Right renal pelvis (tissue), 4 donors: ENCODE measurements at places on chromosomes 3 and 15. TPM values are rescaled to one million over a fixed set of nuclear protein-coding genes. Genes with fewer than 3 reads are reported as not detected.

Gene CELSR3
- polyA plus RNA-seq: 1.2 TPM

Gene AADACL2
- not detected for polyA plus RNA-seq

Gene PPP1R14D
- polyA plus RNA-seq: 0.46 TPM

Gene KY
- 0.74 TPM for polyA plus RNA-seq

Gene REC114
- not detected for polyA plus RNA-seq

Gene APPL1
- 53.9 TPM for polyA plus RNA-seq

Gene LSAMP
- polyA plus RNA-seq: 13.6 TPM

DNA sequence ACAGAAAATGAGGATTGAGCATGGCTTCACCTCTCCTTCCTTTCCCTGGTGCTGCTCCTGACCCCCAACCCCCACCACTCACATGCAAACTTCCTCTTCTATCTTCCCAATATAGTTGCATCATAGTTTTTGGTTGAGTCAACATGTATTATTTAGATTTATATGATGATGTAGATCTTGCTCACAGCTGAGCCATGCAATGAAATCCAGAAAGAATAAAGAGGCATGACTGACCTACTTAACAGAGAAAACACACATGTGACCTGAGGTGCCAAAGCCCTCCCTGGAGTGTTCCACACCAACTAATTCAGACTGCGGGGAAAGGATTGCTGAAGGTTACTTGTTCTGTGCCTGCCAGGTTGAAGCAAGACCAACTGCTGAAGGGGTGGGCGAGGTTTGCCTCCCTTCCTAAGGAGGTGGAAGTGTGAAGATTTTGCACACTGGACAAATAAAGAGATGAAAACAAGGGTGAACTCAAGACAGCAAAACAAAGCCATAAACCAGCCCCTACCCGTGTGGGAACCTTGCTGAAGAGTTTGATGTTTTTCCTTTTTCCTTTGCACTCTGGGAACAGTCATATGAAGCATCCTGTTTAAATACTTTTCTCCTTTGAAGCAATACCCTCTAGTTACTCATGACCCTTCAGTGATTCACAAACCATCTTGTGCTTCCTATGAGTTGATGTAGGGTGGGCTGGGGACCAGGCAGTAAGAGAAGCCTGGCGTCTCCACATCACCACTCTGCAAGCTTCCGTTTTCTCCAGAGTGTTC lies 155.2 kb upstream of the UBE2E1 start:
- no peak for DNase-seq

- no peak for DNase-seq
Observed at GRCh38 chr3:128468791-128469527, 2.3 kb upstream of the DNAJB8 start.

GRCh38 chr3:45976191-45977091 lies 19.2 kb downstream of the FYCO1 start:
- no peak for DNase-seq

- DNase-seq: no peak
Observed at GRCh38 chr3:156840826-156841689, 14.9 kb downstream of the LEKR1 start.

- no peak for DNase-seq
Observed at GRCh38 chr3:105719791-105720190, 149.0 kb downstream of the CBLB start.

DNA sequence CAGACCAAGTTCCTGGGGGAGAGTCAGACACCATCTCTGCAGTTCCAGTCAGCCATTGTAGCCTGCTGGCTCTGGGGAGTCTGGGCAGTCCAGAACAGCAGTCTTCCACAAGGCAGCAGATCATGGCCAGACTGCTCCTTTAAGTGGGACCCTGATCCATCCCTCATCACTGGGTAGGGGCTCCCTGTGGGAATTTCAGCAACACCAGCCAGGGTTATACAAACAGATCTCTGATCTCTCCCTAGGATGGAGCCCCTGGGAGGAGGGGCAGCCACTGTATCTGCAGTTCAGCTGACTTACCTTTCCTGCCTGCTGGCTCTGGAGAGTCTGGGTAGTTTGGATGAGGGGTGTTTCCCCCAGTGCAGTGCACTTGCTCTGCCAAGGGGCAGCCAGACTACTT lies 42.1 kb upstream of the UNC13C start:
- no peak for DNase-seq

DNA sequence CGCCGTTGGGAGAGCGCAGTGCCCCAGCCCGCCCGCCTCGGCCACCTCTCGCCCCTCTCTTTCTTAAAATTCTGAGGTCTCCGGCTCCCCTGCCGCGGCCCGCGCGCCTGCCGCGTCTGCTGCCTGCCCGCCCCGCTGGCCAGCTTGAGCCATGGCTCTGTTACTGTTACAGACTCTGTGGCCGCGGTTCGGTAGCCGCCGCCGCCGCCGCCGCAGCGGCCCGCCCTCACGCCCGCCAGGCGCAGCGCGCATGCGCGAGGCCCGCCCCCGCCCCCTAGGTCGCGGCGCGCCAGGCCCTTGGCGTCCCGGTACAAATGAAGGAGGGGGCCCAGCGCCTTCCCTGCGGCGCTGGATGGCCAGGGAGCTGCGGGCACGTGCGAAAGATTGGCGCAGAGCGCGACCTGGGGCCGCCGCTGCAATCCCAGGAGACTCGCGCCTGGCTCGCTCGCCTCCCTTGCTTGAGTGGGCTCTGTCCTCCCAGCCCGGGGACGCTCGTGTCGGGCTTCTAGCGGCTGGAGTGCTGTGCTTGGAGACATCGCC lies at the start of gene ONECUT1:
Gene ONECUT1, minus strand, starts transcription at position 168 of the 540 bp plus-strand sequence. CDS start 452 bp downstream, outside the sequence.
- no peak for DNase-seq

- no peak for DNase-seq
Observed at GRCh38 chr3:181292984-181293383, 303.4 kb upstream of the DNAJC19 start.
